Stimulated activated CD4-positive, alpha-beta T cell treated with anti-CD3 and anti-CD28 coated beads, Interleukin-4, amount 100 ng/mL, for 4 hours (primary cell): ENCODE measurements at places on chromosomes 1 and 21.

- DNase-seq: no peak
Observed at GRCh38 chr1:48930011-48930410, 153.3 kb upstream of the BEND5 start.

DNA sequence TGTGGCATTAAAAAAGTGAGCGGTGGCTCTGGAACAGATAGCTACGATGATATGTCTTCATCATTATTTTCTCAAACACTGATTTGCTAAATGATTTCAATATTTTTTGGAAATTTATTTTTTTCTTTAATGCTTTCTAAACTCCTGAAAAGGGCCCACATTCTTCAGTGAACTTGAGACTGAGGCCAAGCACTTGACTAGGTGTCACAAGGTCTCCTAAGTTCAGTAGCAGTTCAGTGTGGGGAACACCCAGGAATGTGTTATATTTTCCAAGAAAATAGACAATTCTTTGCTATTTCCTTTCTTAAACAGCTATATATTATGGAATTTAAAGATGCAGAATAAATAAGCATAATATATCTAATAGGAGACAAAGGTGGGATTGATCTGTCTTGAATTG, 850.9 kb downstream of the USP25 start:
- DNase-seq: no peak

DNA sequence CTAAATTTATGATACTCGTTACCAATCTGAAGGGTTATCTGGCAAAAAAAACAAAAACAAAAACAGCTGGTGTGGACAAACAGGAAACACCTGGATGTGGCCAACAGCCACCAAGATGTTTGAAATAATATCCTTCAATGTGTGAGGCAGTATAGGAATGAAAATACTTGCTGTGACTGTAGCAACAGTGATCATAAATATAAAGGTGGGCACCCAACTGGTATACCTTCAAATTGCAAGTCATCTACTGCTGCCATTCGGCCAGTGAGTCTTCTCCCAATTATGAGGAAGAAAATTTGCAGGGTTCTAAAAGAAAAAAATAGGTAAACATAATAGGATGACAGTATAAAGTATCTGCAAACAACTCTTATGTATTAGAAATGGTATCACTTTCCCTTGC, 916 bp downstream of the YIPF1 start:
- no peak for DNase-seq

GRCh38 chr1:189697113-189697512, 780.6 kb downstream of the BRINP3 start:
- DNase-seq: no peak

DNA sequence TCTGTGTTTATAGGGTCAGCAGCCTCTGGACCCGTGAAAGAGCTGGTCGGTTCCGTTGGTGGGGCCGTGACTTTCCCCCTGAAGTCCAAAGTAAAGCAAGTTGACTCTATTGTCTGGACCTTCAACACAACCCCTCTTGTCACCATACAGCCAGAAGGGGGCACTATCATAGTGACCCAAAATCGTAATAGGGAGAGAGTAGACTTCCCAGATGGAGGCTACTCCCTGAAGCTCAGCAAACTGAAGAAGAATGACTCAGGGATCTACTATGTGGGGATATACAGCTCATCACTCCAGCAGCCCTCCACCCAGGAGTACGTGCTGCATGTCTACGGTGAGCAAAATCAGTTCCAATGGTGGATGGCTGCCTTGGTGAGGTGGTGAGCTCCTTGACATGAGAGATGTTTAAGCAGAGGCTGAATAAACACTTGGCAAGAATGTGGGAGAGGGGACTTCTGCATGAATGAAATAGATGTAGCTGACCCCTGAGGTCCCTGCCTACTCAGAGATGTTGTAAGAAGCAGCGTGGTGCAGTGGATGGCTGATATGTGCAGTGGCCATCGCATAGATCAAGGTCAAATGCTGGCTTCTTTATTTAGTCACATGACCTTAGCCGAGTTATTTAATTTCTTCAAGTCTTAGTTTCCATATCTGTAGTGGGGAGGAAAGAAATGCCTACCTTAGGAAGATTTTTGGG, 9.3 kb downstream of the SLAMF7 start:
- DNase-seq: no peak

DNA sequence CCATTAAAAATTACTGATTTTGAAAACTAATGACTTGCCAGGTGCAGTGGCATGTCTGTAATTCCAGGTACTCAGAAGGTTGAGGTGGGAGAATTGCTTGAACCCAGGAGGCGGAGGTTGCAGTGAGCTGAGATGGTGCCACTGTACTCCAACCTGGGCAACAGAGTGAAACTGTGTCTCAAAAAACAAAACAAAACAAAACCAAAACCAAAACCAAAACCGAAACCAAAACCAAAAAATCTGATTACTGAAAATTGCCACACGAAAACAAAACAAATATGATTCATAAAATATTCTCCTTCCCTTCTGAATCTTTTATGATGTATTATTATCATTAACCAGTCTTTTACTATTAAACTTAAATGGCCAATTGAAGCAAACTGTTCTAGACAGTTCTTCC, 74.1 kb downstream of the SERINC2 start:
- no peak for DNase-seq

- DNase-seq: no peak
Observed at GRCh38 chr1:89516055-89516454, 8.6 kb upstream of the LRRC8B start.

DNA sequence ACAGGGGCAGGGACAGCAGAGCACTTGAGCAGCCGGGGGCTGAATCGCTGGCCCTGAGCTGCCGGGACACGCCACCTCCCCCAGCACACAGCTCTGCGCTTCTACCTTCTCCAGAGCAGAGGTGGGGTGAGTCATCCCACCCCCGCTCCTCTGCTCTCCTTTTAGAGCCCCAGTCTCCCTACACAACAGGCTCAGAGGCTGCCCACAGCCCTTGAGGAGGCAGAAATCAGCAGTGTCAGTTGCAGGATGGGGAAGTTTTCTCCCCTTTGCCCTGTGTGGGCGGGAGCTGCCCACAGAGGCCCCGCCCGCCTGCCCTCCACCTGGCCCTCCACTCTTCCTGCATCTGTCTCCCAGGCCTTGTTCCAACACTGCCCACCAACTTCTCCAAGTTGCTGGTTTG, 94.6 kb downstream of the STUM start:
- peak; percentile 84 for DNase-seq

GRCh38 chr1:185349556-185349955, 32.5 kb upstream of the IVNS1ABP start:
- no peak for DNase-seq

- no peak for DNase-seq
Observed at GRCh38 chr1:181160998-181161870, 72.7 kb downstream of the IER5 start.
